Fibroblast of mammary gland (primary cell): ENCODE measurements at places on chromosomes 2 and 18.

- peak; percentile 34 for DNase-seq
Observed at GRCh38 chr2:128380961-128381938, 62.6 kb upstream of the HS6ST1 start.

DNA sequence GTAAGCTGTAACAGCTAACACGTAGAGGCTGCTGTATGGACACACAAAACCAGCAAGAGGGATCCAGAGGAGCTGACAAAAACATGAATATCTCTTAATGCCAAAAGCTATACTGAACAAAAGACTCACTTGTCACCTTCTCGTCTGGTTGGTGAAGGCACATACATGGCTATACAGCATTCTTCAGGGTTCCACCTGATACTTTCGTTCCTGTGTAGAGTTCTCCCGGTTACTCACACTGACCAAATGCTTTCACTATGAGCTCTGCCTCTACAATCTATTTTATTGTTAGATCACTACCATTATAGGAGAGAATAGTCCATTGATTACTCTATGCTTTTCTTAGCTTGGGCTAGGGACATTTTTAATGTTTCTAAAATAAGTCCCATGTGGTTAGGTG is 193.1 kb downstream of the HNMT start:
- no peak for DNase-seq

- no peak for DNase-seq
Observed at GRCh38 chr2:74291218-74291544, 52.0 kb downstream of the SLC4A5 start.

GRCh38 chr18:75472906-75473305 is 45.4 kb upstream of the SMIM21 start:
- DNase-seq, result no peak

DNA sequence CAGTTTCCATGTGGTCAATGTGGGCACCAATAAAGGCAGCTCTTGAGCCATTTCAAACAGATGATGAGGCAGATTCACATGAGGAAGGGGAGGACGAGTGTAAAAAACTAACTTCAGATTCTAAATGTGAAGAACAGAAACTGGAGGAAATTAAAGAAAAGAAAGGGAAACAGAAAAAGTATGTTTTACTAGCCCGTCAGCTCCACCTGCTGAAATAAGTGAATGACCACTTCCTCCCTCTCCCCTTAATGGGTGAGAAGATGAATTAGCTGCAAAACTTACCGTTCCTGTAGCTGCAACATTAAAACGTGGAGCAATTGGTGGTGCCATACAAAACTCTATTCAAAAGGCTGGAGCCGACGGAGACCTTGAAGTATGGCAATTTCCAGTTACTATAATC is 203.5 kb downstream of the UXS1 start:
- no peak for DNase-seq

DNA sequence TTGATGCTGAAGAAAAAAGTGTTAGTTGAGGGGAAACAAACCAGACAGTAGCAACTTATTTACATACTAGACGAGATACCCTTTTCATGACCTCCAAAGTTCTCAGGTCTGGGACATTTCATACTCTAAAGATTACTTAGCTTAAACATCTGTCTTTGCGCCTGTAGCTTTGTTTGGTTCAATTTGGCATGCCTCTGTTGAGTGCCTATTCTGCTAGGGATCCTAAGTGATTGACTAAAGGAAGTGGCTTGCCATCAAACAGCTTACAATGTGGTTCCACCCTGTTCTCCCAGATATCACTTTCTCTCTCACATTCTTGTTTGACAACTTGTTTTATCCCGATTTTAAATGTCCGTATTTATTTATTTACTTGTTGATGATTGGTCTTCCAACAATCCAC is 488.8 kb downstream of the PARD3B start:
- DNase-seq, result no peak

GRCh38 chr2:154554046-154554445 is 144.4 kb upstream of the KCNJ3 start:
- DNase-seq, result no peak

GRCh38 chr2:56714400-56714799 is 530.6 kb downstream of the CCDC85A start:
- DNase-seq, result no peak

GRCh38 chr2:109376115-109376514 is 237.7 kb downstream of the SEPTIN10 start:
- peak; percentile 48 for DNase-seq

- DNase-seq, result no peak
Observed at GRCh38 chr2:136310797-136311603, 193.1 kb upstream of the CXCR4 start.

DNA sequence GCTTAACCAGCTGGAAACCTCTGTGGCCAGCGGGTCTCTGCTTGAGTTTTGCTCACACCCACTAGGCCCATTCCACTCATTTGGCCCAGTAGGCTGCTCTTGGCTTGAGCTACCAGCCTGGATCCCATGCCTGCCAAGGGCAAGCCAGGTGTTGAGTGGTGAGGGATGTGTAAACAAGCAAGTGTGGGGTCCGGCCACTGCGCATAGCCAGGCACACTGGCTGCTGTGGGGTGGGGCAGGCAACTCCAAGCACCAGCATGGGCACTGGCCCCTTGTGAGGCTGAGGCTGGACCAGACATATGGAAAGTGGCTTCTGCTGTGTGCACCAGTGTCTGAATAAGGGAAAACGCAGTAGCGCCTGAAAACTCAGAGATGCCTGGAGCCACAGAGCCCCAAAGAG is 732.7 kb downstream of the NR4A2 start:
- DNase-seq, result no peak

GRCh38 chr2:69786052-69786560 is 43.4 kb upstream of the GMCL1 start:
- no peak for DNase-seq

GRCh38 chr2:7243276-7243675 is 326.1 kb downstream of the RNF144A start:
- DNase-seq, result no peak

DNA sequence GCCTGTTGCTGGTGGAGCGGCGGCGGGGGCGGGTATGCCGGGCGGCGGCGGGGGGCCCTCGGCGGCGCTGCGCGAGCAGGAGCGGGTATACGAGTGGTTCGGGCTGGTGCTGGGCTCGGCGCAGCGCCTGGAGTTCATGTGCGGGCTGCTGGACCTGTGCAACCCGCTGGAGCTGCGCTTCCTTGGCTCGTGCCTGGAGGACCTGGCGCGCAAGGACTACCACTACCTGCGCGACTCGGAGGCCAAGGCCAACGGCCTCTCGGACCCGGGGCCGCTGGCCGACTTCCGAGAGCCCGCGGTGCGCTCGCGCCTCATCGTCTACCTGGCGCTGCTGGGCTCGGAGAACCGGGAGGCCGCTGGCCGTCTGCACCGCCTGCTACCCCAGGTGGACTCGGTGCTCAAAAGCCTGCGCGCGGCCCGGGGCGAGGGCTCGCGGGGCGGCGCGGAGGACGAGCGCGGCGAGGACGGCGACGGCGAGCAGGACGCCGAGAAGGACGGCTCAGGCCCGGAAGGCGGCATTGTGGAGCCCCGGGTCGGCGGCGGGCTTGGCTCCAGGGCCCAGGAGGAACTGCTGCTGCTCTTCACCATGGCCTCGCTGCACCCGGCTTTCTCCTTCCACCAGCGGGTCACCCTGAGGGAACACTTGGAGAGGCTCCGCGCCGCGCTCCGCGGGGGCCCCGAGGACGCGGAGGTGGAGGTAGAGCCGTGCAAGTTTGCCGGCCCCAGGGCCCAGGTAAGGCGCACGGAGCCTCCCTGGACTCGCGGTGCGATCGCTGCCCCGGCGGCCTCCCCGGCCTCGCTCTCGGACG is 1.0 kb downstream of the ZCCHC2 start:
- DNase-seq, result peak; percentile 45

- DNase-seq, result no peak
Observed at GRCh38 chr2:2561346-2562095, 230.4 kb upstream of the MYT1L start.

- peak; percentile 54 for DNase-seq
Observed at GRCh38 chr2:46985512-46985911, 69.9 kb upstream of the MCFD2 start.

DNA sequence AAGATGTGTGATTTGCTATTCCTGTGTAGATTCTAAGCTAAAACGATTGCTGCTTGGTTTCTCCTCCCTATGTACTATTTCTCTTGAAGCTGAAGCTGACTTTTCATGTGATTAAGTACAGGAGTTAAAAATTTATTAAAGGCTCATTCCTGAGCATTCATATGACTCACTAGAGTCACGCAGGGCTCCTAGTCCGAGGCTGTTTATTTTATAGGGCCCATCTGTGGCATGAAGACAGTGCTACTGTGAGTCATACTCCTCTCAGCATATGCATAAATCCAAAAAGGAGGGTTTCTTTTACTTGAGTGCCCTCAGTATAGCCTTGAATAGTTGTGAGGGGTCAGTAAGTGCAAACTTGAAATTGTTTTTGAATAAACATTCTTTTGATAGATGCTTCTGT is 378.8 kb downstream of the PTPRM start:
- DNase-seq, result peak; percentile 96

DNA sequence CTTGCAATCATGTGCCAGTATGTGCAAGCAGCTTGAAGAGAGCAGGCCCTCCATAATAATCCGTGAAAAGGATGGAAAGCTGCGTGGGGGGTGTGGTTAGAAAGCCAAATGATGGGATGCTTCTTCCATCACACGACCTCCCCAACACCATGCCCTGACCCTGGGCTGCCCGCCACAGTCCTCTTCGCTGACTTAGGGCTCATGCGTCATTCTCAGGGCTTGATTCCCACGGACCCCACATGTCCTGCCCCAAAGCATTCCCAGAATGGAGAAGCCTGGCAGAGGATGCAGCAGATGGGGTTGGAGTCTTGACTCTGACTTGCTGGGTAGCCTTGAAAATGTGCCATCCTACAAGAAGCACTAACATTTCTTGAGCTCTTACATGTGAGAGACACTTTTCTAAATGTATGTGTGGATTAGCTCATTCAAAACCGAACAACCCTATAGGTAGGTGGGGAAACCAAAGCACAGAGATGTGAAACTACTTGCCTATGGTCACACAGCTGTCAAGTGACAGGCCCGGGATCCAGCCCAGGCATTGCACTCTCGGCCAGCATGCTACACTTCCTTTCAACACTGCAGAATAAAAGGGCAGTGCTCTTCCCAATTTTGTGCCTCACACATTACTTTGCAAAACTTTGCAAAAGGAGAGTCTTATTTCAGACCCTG is 3.7 kb downstream of the TNS1 start:
- DNase-seq, result peak; percentile 68

DNA sequence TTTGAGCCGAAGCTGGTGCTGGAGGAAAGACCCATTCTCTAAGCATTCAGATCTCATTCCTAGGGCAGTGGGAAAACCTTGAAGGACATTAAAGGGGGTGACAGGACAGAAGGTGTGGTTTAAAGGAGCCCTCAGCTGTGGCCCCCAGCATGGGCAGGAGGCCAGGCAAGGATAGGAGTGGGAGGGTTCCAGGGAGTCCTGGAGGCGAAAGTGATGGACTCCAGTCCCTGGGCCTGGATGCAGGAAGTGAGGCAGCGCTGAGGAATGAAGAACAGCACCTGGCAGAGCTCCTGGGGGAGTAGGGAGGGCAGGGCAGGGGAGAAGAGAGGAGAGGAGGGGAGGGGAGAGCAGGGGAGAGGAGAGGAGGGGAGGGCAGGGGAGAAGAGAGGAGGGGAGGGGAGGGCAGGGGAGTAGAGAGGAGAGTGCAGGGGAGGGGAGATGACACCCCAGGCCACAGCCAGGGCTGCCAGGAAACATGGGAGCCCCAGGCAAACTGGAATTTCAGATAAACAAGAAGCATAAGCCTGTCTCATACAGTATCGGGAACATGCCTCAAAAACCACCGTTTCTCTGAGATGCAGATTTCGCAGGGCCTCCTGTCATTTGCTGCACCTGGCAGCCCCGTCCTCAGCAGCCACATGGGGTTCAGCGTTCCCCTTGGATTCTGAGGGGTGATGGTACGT is 5.7 kb downstream of the RAMP1 start:
- DNase-seq, result no peak

DNA sequence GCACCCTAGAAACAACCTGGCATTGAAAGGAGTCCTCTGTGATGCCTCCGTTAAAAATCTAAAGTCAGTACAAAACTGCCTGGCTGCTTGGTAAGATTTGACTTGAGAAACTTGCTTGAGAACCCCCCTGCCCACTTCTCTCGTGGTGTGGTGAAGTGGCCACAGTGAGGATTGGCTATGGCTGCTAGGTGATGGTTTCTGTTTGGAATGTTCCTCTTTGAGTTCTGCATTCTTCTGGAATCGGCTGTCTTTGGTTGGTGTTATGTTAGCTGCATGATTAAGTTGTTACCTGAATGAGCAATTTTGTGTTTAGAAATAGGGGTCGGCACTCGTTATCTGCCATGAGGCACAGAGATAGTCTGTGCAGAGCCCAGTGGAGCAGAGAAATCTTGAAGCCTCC is 21.7 kb upstream of the SAG start:
- DNase-seq, result peak; percentile 4

- no peak for DNase-seq
Observed at GRCh38 chr2:11757101-11757500, 10.7 kb downstream of the LPIN1 start.

DNA sequence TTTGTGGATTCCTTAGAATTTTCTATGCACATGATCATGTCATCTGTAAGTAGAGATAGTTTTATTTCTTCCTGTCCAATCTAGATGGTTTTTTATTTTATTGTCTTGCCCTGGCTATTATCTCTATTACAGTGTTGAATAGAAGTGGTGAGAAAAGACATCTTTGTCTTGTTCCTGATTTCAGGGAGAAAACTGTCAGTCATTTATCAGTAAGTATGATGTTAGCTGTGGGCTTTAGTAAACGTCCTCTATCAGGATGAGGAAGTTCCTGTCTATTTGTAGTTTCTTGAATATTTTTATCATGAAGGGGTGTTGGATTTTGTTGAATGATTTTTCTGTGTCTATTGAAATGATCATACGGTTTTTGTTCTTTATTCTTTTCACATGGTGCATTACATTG is 5.3 kb downstream of the PLEKHH2 start:
- no peak for DNase-seq

- DNase-seq, result no peak
Observed at GRCh38 chr2:117299451-117299850, 515.0 kb upstream of the DDX18 start.

- DNase-seq, result no peak
Observed at GRCh38 chr18:51162617-51163016, 34.9 kb downstream of the MEX3C start.

DNA sequence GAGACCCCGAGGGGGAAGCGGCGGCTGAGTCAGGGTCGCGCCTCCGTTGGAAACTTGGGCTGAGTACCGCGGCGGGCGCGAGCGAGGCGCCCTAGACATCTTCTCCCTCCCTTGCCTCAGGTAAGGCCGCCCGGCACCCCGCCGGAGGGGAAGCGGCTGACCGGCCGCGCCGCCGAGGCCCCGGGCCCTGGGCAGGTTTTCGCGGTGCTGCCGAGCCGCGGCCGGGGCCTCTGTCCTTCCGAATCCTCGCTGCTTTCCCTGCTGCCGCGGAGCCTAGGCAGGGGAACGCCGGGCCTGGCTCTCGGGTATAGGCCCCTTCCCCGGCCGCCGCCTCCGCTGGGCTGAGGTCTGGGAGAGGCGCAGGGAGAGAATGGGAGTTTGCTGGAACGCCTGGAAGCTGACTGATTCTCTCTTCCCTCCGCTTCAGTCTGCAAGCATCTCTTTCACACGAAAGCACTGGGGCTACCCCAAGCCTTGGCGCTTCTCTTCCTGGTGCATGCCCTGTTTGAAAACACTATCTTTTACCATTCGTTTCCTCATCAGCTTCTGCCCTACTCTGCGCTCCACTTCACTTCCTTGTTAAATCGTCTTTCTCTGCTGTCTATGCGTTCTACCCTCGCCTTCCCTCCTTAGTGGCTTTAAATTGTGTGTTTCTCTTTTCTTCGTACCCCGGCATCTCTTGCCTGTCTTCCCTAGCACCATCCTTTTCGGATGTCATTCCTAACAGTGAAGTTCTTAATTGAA is 652 bp downstream of the PPM1B start:
- peak; percentile 54 for DNase-seq
